Stimulated activated CD8-positive, alpha-beta memory T cell treated with anti-CD3 and anti-CD28 coated beads, Interleukin-15, amount 100 ng/mL, for 4 hours (primary cell): ENCODE measurements at places on chromosomes 11 and 22.

DNA sequence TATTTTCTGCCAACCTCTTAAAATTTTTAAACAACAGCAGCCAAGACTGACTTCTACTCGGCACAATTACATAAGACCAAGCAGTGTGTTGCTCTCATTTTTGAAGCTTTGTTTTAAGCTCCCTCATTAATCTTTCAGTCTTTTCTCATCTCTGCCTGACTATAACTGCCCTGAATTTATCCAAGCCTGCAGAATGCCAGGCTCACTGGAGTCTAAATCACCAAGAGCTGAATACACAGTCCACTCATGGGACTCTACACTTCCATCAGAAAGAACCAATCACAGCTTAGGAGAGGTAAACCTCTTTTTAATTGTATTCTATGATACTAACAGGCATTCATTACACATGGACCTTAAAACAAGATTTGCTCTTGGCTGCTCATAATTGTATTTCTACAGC is 178.7 kb downstream of the CADM1 start:
- no peak for DNase-seq

GRCh38 chr11:77424644-77425043 is 49.2 kb downstream of the PAK1 start:
- no peak for DNase-seq

DNA sequence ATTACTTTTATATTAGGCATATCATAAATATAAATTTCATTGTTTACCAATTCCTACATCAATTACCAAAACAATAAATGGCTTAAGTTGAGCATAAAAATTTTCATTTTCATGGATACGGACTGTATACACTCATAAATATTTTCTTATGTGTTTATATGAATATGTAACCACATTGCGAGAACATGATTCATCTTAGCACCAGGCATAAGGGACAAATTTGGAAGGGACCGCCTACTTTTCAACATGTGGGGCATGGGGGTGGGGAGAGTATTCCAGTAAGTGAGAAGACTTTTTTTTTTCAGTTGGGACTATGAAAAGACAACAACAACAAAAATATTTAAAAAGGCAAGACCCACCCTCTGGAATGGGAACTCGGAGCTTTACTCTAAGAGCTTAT is 296.1 kb downstream of the RAB38 start:
- DNase-seq, result no peak

DNA sequence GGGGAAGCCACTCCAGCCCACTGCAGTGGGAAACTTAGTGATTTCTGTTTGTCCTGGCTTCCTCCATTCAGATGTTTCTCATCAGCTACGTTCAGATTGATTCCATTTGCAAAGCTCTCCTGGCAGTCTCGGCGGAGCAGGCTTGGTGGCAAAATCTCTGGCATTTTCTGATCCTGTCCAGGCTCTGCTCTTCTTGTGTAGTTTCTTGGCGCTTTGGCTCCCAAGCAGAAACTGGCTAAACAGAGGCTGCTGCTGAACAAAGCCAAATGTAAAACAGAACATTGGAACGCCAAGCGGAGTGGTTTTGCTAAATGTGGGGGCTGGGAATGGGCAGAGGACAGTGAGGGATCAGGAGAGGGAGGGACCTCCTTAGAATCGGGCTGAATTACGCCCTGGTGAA is 36.7 kb downstream of the ADAMTS8 start:
- no peak for DNase-seq

GRCh38 chr11:56700914-56701485 is 2.1 kb downstream of the OR9G1 start:
- DNase-seq, result no peak

DNA sequence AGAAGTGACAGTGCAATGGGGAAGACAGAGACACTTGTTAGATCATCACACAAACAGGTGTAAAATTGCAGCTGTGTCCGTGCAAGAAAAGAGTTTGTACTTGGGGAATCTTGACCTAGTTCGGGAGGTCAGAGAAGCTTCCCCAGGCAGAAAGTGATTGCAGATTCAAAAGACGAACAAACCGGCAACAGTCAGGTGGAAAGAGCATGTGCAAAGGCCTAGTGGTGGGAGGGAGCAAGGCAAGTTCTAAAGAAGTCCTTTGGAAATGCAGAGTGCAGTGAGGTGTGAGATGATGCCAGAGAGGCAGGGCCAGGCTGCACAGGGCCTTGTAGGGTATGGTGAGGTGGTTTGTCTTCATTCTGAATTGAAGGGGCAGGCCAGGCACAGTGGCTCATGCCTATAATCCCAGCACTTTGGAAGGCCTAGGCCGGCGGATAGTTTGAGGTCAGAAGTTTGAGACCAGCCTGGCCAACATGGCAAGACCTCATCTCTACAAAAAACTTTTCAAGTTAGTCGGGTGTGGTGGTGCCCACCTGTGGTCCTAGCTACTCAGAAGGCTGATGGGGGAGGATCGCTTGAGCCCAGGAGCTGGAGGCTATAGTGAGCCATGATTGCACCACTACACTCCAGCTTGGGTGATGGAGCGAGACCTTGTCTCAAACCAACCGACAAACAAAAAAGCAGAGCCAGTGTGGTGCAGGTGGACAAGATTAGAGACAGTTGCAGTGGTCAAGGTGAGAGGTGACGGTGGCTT is 1.9 kb upstream of the ESS2 start:
- no peak for DNase-seq

GRCh38 chr11:60170566-60170965 is 12.3 kb downstream of the MS4A6A start:
- no peak for DNase-seq

GRCh38 chr22:29458551-29458950 is 20.2 kb downstream of the RFPL1 start:
- no peak for DNase-seq

DNA sequence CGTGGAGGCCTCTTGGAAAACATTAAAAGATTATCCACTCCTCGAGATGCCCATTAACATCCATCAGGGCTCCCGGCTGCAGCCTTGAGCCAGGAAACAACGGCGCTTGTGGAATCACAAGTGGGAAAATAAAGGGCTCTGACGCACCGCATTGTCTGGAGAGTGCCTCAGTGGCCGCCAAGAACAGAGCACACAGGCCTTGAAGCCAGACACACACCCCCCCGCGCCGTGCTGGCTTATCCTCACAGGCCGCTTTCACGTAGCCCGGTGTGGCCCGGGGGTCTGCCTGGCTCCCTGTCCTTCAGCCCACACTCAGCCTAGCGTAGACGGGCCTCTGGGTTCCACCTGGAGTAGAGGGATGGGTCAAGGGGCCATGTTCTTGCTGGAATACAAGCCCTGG is 1020.5 kb downstream of the BRD1 start:
- DNase-seq, result no peak

DNA sequence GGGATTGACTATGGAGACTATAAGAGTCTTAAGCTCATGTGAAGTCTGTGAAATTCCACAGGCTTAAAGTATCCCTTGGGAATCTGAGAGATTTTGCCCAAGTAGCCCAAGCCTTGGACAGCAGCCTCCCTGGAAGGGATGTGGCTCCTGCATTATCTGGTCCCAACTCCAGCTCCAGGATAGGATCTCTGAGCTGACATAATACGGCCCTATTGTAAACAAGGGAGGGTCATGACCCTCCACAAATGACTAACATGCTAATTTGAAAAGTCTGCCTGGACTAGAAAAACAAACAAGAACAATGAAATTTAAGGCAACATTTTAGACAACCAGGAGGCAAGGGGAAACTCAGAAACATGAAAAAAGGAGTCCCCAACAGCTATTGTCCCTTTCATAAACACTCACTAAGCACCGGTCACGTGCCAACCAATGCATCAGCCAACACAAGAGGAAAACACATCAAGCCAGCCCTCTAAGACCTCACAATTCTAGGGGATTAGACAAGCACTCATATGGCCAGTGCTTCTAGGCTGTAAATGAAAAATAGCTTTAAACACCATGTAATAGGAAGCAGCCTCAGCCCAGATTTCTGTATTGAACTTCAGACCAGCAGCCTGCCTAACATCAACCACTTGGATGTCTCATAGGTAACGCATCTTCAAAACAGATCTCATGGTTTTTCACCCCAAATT is 101.2 kb upstream of the TIMP3 start:
- DNase-seq, result no peak

DNA sequence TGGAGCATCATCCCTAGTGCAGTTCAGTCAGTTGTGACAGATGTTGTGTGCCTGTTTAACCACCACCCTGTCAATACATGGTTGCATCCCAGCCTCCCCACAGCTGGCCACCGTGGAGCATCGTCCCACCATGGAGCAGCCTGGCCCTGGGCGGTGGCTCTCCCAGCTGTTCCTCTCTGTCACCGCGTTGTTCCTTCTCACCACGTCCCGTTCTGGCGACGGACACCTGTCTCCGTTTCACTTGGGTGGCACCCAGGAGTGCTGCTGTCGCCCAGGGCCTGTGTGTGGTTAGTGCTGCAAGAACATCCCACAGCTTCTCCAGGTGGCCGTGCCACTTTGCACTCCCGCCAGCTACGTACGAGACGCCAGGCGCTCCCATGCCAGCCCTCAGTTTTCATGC is 26.5 kb downstream of the MUC6 start:
- DNase-seq, result no peak

DNA sequence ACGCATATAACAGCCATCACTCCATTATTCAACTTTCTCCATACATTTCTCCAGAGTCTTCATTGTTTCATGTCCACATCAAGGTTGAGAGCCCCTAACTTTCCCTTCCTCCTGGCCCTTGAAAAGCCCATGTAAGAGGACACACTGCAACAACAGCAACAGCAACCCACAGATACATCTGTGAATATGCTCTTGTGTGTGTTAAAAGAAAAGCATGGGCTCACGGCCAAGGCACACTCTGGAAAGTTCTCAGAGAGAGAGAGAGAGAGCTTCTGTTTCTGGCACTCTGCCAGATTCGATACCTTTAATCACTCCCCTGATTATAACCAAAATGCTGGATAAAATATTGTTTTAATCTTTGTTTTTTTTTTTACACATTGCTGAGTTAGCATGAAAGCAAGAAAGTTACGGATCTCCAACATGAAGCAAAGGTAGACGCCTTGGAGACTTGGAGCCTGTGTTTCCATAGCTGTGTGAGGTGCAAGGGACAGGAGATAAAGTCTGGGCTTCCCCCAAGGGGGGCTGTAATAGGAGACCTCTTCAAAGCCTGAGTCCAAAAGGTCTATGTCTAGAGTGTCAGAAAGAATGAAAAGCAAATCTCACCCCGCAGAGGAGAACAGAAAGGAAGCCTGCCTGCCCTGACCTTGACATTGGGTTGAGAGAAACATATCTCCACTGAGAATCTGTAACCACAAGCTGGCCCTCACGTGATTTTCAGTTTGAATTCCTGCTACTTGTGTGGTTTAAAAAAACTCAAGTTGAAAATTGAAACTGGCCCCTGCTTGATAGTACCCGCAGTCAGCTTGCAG is 33.7 kb upstream of the MPPED1 start:
- no peak for DNase-seq

GRCh38 chr11:134524201-134524600 is 112.2 kb upstream of the B3GAT1 start:
- no peak for DNase-seq

GRCh38 chr11:9573775-9574621 is 528 bp downstream of the WEE1 start:
- DNase-seq, result no peak

DNA sequence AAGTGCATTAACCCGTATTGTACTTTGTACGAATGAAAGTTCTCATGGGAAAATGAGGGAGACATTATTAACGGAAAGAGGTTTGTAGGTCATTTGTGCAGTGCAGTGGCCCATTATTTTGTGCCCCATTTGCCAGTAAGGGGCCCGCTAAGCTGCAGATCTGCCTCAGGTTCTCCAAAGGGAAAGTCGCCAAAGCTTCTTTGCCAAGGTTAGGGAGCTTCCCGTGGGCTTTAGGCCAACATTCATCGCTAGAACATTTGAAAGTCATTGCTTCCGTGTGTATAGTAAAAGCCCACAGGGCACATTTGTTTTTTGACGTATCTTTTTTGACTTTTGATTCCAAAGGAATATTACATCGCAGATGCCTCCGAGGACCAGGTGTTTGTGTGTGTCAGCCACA is 61.0 kb upstream of the SORL1-AS1 start:
- DNase-seq, result no peak

GRCh38 chr11:23679041-23679440 is 817.8 kb upstream of the LUZP2 start:
- DNase-seq, result no peak

- no peak for DNase-seq
Measured at GRCh38 chr11:94150056-94150455, 21.4 kb downstream of the PANX1 start.

DNA sequence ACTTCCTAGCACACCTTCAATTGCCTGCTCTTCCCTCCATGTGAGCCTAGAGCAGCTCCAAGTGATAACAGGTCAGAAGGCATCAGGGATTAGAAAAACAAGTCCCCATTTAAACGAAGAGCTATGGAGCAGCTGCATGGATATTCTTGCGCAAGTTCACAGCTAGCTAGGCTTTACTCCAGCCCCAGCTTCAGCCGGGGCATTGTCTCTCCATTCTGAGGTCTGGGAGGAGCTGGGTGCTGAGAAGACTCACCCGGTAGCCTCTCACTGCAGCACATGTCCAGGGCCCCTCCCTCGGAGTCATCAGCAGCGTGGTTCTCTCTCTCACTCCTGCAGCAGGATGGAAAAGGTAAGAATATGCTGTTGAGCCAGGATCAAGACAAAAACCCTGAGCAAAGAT is 26.0 kb downstream of the PTPN5 start:
- DNase-seq, result no peak

DNA sequence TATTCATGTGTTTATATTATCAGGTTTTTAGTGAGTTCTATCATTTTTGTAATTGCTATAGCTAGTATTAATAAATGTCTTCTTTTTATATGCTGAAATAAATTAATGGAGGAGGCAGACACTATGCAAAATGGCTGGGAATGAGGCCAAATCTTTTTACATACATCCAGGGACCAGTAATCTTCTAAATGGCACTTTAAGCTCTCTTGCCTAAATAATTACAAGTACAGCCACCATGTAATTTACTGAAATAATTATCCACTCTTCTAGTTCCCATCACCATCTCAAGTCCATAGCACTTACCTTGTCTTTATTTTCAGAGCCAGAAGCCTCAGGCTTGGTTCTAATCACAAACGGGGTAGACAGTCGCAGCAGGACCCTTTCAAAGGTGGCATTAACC is 79.1 kb downstream of the GUCY1A2 start:
- DNase-seq, result no peak

GRCh38 chr22:37218771-37219411 is 6.6 kb upstream of the SSTR3 start:
- DNase-seq, result no peak

DNA sequence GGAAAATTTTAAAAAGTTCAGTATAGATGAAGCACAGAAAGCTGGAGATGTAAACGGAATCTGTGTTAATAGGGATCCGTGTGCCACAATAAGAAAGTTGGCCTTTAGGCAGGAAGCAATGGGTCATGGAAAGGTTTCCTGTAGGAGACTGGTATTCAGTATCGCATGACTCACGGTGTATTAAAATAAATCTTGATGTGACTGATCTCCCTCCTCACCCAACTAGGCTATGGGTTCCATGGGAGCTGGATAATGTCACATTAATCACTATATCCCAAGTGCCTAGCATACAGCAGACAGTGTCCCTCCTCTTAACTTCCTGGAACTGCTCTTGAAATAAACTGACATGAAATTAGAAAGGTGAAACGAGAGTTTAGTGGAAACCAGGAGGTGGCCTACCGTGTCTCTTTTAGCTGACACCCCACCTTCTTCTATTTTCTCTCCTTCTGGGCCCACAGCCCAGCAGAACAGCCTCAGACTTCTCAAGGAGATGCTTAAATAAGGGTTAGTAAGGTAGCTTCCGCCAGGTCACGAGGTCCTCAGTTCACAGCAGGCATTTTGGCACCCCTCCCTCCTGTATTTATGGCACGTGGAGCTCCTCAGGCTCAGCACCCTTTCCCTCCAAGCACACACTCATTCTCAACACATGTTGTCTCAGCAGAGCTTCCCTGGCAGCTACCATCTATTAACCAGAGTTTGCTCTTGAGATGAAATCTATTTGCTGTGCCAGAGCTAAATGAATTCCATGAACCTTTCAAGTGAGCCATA is 118.8 kb downstream of the NXPE2 start:
- DNase-seq, result no peak
